ENCODE measurements at places on chromosomes 2 and 18. TPM values are rescaled to one million over a fixed set of nuclear protein-coding genes. Genes with fewer than 3 reads are reported as not detected.
A peak's percentile ranks its signal among the peaks of the same experiment; 100 is the strongest.

- DNase-seq, result peak; percentile 52
These were observed 247.9 kb downstream of the HDAC4 start for GRCh38 chr2:239152916-239153305.

DNA sequence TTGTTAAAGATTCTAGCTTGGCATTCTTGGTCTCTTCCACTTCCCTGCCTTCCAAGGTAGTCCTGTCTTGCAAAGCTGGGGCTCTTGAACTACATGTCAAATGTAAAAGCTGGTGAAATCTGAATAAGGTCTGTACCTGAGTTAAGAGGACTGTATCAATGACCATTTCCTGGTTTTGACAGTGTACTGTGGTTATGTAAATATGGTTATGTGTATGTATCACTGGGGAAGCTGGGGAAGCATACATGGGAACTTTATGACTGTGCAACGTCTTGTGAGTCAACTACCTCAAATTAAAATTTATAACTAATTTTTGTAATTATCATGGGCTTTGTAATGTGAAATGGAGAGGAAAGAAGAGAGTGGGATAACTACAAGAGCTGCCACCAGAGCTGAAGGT, 81.7 kb downstream of the COL4A4 start:
- DNase-seq, result no peak

DNA sequence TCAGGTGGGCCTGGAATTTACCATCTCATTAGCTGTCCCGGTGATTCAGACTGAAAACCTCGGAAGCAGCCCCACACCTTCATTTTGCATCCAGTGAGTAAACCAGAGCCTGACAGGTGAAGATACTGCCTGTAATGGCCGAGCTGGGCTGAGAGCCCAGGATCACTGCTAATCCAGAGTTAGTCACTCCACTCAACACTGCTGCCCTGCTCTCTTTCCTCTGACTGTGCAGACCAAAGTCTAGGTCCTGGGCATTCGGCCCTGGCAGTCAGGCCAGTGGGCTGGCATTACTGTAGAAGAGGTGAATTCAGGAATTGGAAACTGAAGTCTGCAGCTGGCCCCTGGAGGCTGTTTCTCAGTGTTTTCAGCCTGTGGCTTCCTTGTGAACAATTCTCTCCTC, 44.3 kb downstream of the TMEM17 start:
- DNase-seq, result no peak

DNA sequence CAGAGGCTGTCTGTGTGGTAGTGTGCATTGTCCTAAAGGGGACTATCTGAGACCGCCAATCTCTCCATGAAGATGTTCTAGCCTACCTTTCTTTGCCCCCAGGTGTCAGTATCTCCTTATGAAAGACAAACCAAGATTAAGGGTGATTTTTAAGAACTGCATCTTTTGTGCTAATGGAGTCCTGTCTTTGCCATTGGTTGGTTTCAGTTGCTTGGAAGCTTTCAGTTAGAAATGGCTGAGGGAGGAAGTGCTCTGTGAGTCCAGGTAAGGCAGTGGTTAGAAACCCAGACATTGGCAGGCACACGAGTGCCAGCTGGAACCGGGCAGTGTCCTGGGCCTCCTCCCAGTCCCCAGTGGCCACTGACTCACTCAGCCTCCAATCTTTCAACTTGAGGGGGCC, 111.3 kb downstream of the DOCK10 start:
- DNase-seq, result no peak

DNA sequence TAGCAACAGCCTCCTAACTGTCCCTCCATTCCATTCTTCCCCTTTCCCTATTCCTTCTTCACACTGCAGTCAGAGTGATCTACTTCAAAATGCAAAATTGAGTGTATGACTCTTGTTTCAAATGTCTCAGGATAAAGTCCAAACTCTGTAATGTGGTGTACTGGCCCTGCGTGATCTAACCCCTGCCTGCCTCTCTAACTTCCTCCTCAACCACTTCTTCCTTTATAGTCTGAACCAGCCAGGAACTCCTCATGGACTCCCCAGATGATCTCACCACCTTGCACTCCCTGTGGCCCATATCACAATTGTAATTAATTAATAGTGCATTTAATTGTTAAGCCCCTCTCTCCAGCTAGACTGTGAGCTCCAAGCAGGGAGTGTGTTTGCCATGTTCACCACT, 3.1 kb upstream of the B3GNT2 start:
- no peak for DNase-seq

GRCh38 chr18:46456691-46457090, 200.3 kb downstream of the LOXHD1 start:
- DNase-seq, result no peak

DNA sequence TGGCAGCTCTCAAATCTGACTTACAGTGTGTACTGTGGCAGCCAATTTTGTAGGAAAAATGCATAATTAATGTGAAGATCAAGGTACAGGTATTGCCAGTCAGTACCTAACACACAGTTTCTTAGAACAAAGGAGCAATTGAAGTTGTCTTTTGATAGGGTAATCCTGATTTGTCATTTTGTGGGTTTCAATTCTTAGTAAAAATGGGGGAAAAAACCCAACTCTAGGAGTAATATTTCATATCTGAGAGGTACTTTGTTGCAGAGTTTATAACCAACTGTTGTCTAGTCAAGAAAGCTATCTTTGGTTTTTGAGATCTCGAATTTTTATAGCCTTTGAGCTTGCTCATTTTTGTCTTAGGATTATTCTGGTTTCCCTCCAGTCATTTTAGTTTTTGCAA, 16.1 kb downstream of the SPATS2L start:
- DNase-seq, result no peak

- DNase-seq, result no peak
These were observed 22.6 kb upstream of the GAREM2 start for GRCh38 chr2:26150243-26150642.

GRCh38 chr2:19801367-19802080, 100.3 kb downstream of the TTC32 start:
- peak; percentile 95 for DNase-seq

- no peak for DNase-seq
These were observed 154.0 kb downstream of the GPD2 start for GRCh38 chr2:156590085-156590739.

Gene CARF
- 9.9 TPM for total RNA-seq

Gene CASP8
- 14.8 TPM for total RNA-seq

Gene CHST10
- 6.3 TPM for total RNA-seq

Gene HTR2B
- 4.9 TPM for total RNA-seq

Gene IFT172
- 23.4 TPM for total RNA-seq

Gene FEV
- total RNA-seq, result not detected

Gene METTL8
- total RNA-seq, result 19.8 TPM

Gene GALNT3
- 1.1 TPM for total RNA-seq

Gene OSBPL1A
- total RNA-seq, result 57.3 TPM
